IPS DF 6.9 (cell line): ENCODE measurements at places on chromosomes 5 and 9.
A peak's percentile ranks its signal among the peaks of the same experiment; 100 is the strongest.

DNA sequence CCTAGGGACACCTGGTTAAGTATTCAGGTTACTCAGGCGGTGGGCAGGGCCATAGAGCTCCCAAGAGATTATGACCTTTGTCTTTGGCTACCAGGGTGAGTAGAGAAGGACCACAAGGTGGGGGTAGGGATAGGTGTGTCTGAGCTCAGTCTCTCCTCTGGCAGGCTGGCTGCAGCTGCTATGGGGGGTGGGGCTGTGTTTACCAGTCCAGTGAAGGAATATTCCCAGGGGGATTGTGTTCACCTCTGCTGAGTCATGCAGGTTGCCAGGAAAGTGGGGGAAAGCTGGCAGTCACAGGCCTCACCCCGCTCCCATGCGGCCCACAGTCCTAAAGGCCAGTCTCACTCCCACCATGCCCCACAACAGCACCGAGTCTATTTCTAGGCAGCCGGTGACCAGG is 53.6 kb upstream of the POU5F2 start:
- no peak for DNase-seq

DNA sequence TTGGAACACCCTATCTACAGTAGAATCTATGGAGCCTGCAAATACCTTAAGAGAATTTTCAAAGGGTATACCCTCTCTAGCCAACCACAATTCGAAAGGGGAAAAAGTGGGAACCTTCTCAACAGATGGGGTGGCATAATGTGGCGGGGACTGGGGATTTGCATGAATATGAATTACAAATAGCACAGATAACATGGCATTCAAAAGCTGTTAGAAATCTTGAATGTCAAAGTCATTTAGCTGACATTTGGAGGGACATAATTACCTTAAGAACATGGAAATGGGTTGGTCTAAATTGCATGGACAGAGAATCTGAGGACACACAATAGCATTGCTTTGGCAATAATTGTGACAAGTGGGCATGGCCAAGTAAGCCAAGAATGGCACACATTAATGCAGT is 23.2 kb upstream of the TYRP1 start:
- no peak for DNase-seq

DNA sequence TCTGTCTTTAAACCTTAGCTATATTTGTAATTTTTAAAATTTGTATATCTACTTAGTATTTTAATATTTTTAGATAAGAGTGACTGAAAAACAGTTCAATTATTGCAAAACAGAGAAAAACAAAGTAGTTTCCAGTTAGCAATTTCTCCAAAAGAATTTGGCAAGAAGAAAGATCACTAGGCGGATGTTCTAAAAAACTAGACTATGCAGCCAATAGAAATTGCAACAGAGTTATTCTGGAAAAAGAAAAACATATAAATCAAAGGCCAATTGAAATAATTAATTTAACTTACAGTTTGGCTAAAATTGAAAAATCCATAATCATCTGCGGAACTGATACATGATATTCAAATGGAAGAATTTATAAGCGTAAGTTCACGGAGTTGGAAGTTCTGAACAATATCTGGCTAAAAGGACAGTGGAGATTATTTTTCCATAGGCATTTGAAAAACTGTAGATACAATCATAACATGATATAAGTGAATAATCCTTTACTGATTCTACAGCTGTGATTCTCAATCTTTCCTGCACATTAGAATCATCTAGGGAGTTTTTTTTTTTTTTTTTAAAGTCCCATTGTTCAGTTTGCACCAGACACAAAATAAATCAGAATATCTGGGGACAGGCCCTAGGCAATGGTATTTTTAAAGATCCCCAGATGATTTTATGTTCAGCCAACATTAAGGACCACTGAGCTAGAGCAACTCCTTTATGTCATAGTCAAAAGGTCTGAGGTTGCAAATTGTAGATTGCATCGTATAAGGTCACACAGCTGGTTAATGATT is 605.1 kb upstream of the DAB2 start:
- DNase-seq, result no peak

DNA sequence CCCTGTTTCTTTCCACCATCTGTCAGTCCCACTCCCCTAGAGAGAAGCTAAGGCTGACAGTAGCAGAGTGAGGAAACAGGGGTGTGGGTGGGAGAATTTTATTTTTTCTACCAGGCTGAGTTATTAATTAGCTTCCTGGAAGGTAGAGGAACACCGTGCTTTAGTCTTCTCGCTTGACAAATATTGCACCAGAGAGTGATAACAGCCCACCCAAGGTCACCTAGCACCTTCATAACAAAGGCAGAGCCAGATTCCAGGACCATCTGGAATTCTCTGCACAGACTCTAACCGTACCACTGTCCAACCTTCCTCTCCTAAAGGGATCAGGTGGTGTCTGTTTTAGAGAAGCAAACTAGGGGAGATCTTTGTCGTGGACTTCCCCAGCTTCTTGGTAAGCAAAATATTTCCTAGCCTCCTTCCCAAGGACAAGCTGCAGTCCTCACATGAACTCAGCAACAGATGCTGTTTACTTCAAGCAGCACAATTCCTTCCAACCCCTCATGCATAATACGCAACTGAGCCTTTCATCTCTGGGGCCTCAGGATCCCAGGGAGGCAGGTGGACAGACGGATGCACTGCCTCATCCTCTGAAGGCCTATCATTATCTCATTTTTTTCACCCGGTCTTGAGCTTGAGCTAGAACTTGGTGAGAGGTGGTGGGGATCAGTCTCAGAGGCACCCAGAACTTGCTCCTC is 308.7 kb upstream of the BRINP1 start:
- DNase-seq, result no peak

GRCh38 chr9:98034593-98035546 is 21.7 kb upstream of the NANS start:
- DNase-seq, result peak; percentile 76

- no peak for DNase-seq
These were observed 93.4 kb upstream of the IRX4 start for GRCh38 chr5:1975898-1976765.

GRCh38 chr5:151937851-151938250 is 13.2 kb upstream of the GLRA1 start:
- no peak for DNase-seq

DNA sequence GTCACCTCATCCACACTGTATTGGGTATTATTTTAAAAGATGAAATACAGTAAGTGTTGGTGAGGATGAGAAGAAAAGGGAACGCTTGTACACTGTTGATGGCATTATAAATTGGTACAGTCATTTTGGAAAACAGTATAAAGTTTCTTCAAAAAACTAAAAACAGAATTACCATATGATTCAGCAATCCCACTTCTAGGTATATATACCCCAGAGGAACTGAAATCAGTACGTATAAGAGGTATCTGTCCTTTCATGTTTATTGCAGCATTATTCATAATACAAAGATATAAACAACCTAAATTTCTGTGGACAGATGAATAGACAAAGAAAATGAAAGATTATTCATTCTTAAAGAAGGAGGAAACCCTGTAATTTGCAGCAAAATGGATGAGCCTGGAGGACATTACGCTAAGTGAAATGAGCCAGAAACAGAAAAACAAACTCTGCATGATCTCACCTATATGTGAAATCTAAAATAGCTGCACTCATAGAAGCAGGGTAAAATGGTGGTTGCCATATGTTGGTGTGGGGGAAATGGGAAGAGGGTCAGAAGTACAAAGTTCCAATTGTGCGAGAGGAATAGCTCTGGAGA is 191.6 kb downstream of the TRIM36 start:
- DNase-seq, result no peak

DNA sequence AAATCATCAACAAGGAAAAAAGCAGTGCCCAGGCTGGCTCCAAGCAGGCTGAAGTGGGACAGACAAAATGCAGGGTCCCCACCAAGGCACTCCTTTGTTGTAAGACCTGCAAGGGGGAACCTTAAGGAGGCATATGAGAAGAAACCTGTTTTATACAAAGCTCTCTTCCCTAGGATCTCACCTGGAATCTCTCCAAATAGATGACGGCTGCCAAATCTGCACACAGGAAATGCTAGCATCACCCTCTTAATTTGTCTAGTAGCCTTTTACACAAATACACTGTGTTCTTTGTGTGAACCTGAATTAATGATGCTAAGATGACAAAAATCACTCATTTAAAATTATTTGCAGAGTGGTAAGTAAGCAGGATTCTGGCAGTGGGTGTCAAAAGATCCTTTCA is 280.2 kb downstream of the SPOCK1 start:
- no peak for DNase-seq

GRCh38 chr5:83726912-83727311 is 6.3 kb upstream of the HAPLN1 start:
- DNase-seq, result no peak

- DNase-seq, result no peak
These were observed 27.5 kb downstream of the ADRB2 start for GRCh38 chr5:148853868-148854267.

DNA sequence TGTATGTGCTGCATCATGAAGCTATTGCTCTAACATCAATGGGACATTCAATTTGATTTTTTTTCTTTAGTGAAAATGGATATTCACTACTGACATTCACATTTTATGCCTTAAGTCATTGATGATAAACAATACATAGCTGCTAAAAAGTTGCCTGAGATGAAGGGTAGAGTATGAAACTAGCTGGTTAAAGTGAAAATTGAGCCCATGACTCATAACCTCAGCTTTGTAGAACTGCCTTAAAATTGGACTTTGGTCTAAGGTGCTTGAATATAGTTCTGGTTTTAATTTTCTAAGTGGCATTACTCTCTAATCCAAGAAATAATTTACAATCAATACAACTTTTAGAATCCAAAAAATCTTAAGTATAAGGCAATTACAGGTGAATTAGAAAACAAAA is 740.4 kb upstream of the RIOK2 start:
- no peak for DNase-seq

DNA sequence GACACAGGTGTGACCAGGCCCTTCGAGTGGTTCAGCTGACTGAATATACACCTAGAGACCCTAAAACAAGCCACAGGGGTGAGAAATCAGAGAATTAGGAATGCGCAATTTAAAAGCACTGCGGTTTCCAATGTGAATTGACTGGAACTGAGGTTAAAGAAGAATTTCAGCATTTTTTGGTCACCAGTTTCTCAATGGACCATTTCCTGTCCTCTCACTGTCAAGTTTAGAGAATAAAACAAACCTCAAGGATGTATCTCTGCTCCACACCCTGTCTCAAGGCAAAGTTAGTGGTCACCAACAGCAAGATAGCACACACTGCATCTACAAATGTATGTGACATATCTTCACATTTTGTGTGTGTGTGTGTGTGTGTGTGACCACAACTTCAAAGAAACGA is 143.8 kb upstream of the MAP3K1 start:
- DNase-seq, result no peak

DNA sequence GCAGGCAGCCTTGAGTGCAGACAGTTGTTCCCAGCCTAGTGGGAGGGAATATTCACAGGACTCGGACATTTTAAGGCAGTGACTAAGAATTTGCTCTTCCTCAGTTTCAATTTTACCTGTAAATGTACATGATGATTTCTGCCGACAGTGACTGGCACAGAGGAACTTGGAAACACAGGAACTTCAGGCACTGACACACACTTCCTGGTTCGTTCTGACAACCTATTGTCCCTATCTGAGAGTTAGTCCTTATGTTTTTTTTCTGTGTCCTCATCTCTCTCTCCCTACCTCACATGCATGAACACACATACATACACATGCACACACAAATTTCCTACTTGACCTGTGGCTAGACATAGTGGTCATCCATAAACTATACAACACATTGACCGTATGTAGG is 89.4 kb upstream of the CD180 start:
- DNase-seq, result no peak

DNA sequence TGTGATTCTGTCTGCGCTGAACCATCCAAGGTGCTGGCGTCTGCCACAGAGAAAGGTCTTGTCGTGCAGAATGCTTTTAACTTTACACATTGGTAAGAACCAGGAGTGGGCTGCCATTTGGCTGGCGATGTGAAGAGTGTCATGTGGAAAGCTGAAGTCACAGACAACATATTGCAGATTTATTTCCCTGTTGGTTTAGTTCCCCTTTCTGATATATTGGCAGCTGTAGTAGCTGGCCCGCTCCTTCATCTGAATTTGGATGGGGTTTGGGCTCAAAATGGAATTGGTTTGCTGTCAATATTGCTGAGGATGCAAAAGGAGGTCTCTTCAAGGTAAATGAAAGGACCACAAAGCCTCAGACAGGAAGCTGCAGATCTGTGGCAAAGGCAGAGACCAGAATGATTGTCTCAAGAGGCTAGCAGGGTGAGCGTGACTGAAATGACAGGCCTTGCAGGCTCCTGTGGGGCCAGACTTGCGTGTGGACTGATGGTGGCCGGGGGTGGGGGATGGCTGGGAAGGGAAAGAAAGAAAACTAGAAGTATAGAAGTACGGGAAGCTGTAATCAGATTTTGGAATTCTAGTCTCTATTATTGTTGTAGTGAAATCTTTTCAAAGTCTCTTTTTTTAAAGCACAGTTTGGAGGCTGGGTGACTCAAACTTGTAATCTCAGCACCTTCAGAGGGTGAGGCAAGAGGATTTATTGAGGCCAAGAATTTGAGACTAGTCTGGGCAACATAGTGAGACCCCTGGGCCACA is 25.1 kb upstream of the CD180 start:
- DNase-seq, result no peak

DNA sequence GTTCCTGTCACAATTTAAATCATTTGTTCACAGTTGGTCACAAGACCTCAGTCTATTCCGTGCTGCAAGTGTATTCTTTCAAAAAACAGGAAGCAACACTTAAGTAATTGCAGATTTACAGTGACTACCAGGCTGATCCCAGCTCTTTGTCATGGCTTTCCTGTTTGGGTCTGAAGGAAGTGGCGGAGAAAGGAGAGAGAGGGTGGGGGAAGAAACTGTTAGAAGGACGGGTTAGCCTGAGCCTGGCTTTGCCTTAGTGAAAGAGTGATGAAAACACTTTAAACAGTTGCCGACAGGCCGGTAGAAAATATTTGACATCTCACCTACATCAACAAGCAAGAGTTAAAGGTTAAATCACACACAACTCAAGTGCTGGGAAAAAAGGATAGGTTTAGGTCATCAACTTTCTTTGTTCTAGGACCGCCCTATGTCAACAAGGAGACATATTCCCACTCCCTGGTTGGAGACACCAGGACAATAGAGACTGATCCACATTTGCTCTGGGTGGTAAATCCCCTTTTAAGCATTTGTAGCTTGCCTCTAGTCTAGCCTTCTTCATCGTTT is 102.2 kb upstream of the DAB2 start:
- DNase-seq, result no peak

DNA sequence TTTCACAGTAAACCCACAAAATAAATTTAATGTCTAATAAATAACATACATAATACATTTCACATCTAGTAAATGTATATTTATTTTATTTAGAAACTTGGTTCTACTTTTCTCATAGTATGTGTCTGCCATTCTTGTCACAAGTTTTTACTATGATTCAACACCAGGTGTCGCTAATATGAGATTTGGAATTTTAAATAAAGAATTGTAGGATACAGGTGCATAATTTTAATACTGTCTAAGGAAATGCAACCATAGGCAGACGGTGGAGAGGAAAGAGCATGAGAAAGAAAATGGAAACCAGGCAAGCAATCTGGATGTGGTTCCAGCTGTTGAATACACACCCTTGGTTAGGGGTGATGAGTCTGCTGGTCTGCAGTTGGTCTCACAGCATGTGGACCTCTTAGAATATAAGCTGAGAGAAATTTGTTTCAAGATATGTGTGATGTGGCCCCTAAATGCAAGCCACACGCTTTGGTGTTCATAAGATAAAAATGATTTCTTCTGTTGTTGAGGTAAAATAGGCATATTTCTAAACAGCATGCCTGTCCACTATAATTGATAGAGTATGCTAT is 114.7 kb upstream of the TXNDC8 start:
- no peak for DNase-seq

GRCh38 chr5:2381861-2382260 is 369.6 kb downstream of the IRX2 start:
- DNase-seq, result no peak

- no peak for DNase-seq
These were observed 1082.9 kb upstream of the SEMA6A start for GRCh38 chr5:117657541-117657940.

- DNase-seq, result no peak
These were observed 176.4 kb downstream of the FGF18 start for GRCh38 chr5:171595801-171596231.
